Immature natural killer cell (primary cell): ENCODE measurements at places on chromosomes 1 and 21.
A peak's percentile ranks its signal among the peaks of the same experiment; 100 is the strongest.

- DNase-seq = no peak
These were observed 33.0 kb downstream of the AK4 start for GRCh38 chr1:65180977-65181376.

- no peak for DNase-seq
These were observed 15.1 kb upstream of the B3GALT5 start for GRCh38 chr21:39597595-39597994.

DNA sequence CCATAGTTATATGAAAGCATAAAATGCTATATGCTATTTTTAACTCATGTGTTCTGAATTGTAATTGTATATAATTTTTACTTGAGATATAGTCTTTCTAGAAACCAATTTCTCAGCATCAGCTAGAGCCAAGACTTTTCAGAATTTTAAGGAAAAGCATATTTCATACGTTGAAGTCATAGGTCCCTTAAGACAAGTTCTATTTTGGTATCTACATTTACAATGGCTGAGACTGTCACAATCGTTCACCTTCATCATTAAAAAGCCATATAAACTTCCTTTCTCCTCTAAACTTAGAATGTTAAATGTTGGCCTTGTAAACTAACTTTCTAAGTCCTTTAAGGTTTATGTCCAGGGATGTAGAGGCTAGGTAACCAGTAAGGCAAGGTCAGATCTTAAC is 104.1 kb downstream of the LRRC40 start:
- no peak for DNase-seq

DNA sequence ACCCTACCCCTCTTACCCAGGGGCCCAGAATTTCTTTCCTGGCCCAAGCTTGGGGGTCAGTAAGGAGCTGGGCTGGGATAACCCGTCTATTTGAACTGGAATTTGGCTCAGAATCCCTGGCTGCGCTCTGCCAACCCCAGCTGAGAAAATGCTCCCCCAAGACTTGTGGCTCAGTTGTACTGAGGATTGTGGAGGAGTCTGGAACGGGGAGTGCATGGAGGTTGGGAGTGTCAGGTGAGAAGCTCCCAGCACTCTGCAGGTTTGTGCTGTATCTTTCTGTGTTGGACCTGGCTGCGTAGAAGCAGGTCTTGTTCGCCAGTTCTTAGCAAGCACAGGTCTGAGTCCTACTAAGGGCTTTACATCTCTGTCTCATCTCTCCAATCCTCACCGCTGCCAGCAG is 1.6 kb downstream of the TCEA3 start:
- DNase-seq = no peak

DNA sequence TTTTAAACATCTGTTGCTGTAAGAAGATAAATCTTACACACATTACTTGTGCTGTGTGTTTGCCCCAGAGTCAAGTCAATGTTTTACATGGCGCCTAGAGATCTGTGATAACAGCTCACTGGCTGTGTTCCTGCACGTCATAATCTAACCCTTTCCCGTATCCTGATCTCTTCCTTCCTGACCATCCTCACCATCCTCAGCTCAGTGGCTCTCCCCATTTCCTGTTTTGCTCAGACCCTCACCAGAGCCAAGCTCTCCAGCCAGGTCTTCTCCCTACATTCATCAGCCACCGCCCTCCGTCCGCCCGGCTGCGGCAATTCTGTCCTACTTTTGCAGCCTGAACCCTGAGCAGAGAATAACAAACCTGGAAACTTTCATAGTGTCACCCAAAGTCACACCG is 824.7 kb downstream of the USP25 start:
- no peak for DNase-seq

GRCh38 chr1:167288390-167289074 is 67.8 kb downstream of the POU2F1 start:
- DNase-seq = no peak

- DNase-seq = no peak
These were observed 6.8 kb downstream of the FRRS1 start for GRCh38 chr1:99759518-99760160.

DNA sequence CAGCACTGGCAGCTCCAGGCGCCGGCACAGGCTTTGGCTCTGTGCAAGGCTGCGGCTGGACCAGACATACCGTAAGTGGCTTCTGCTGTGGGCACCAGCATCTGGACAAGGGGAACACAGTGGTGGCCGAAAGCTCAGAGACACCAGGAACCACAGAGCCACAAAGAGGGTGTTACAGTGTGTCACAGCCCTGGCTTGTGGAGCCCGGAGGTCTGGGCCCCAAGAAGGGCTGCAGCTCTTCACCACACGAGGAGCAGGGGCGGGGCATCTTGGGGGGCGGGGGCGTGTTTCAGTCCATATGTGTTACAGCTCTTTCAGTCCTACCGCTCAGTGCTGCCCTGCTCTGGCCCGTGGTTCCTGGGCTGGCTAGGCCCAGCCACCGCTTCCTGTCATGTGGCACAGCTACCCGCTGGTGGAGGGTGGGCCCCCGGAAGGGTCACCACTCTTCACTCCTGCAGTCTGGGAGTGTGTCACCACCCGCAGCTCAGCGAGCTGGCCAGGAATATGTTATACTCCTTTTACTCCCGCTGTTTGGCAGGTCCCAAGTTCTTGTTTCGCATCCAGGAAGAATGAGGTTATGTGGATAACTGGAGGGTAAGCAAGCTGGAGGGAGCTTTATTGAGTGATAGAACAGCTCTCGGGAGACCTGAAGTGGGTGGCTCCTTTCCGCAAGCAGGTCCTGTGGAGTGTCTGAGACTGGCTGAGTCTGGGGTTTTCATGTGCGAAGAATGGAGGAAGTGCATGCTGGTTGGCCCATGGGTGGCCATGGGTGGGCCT is 3.3 kb upstream of the LSM10 start:
- peak; percentile 88 for DNase-seq

GRCh38 chr1:226630592-226630991 is 82.0 kb downstream of the STUM start:
- DNase-seq = no peak

DNA sequence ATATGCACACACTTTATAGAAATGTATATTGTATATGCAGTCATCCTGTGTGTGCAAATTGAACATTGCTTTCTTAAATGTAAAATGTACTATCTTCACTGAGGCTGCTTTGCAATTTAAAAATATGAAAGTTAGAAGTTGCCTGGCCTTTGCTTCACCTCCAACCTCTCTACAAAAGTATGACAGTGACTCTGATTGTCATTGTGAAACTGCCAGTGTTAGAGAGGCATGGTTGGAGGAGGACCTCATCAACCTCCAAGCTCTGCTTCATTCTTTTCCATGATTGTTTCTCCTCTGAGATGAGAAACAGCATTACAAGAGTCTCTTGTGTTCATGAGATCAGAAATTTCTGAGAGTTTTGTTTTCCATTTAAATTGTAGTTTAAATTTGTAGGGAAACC is 185.5 kb downstream of the ZC3H11B start:
- no peak for DNase-seq

DNA sequence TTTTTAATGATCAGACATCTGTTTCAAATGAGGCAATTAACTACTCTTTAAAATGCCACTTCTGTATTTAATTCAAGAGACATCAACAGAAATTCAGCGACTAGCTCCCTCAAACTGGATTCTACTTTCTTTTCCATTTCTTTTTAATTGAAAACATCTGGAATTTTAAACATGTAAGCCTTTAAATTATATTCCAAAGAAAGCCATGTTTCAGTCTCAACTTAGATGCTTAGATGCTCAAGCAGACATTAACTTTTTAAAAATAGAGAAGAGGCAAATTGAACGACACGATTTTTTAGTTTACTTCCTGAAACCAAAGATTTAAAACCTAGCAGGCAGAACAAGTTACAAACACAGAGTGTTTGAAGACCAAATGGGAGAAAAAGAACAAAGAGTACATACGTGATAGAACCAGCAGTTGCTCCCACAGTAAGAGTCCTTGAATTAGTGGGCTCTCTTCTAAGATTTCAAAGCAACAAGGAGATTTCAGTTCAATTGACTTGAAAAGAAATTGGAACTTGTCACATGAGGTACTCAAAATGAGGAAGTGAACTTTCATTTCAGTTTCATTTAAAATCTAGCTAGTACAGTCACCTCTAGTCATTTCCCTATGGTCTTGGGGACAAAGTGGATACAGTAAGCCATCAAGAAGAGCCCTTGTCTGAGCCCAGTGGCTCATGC is at the start of gene CTSS:
TSS of gene CTSS (minus strand) at position 483 of the 681 bp plus-strand sequence. CDS start 1,015 bp downstream, outside the sequence.
- DNase-seq = peak; percentile 35

DNA sequence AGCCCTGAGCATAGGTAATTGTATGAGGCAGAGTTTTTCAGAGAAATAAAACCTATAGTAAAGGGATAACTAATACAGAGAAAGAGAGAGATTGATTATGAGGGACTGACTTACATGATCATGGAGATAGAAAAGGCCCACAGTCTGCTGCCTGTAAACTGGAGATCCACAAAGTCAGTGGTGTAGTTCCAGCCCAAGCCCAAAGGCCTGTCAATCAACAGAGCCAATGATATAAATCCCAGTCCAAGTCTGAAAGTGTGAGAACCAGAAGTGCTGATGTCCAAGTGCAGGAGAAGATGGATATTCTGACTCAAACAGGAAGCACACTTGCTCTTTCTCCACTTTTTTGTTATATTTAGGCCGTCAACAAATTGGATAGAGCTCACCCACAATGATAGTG is 340.1 kb upstream of the RGS18 start:
- DNase-seq = no peak

DNA sequence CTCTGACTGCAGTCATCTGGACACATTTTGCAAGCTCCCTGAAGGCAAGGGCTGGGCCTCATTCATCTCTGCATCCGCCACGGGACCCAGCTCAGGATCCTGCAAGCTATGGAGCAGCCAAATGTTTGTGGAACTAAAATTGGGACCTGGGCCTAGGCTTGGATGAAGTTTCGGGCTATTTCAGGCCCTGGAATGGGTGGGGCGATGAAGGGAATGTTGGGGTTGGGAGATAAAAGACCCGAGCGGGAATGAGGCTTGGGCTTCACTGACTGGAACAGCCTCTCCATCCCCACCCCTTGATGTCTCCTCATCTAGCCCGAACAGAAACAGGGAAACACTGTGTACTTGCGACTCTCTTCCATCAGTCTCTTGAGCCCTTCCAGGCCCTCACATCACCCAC is 7.3 kb upstream of the AHCYL1 start:
- no peak for DNase-seq

- no peak for DNase-seq
These were observed 382.3 kb downstream of the PRDM2 start for GRCh38 chr1:14082331-14082730.
